Activated CD4-positive, alpha-beta T cell treated with anti-CD3 and anti-CD28 coated beads for 1 hour (primary cell): ENCODE measurements at places on chromosomes 1 and 21.

DNA sequence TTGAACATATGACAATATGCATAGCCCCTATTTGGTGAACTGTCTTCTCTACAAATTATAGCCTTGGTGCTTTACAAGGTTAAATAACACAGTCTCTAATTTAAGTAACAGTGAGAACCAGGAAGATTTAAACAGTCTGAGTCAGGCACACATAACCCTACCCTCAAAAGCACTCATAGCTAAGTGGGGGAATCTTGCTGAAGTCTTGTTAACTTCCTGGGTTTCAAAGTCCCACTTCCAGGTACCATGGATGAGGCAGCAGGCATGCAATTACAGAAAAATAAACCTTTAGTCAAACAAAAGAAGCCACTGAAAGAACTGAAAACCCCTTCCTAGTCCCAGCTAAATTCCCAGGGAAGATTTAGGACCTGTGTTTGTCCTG is 147.6 kb downstream of the PBX1 start:
- no peak for DNase-seq

DNA sequence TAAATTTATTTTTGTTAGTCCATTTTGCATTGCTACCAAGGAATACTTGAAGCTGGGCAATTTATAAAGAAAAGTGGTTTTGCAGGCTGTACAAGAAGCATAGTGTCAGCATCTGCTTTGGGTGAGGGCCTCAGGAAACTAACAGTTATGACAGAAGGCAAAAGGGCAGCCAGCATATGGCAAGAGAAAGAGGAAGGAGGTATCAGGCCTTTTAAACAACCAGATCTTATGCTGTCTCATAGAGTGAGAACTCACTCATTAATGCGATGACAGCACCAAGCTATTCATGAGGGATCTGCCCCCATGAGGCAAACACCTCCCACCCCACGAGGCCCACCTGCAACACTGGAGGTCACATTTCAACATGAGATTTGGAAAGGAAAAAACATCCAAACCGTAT is 898.4 kb downstream of the KCNT2 start:
- DNase-seq = no peak

GRCh38 chr1:2426540-2426939 is 14.2 kb upstream of the PEX10 start:
- DNase-seq = no peak

GRCh38 chr1:95169548-95169947 is 52.4 kb downstream of the TLCD4 start:
- no peak for DNase-seq
